ENCODE measurements at places on chromosomes 7 and 10.

- H3K27ac ChIP-seq = no peak overlapping the region
- H3K4me3 ChIP-seq = peak overlapping the region; percentile 72
- no peaks in the 10 kb centered on the region for H3K36me3 ChIP-seq
- DNase-seq = peak; percentile 55
- peaks cover 3% of the 10 kb centered on the region for H3K4me1 ChIP-seq
These were observed 395 bp downstream of the ZNF487 start for GRCh38 chr10:43437141-43437870.

- H3K4me1 ChIP-seq = peaks cover 2% of the 10 kb centered on the region
- no peaks in the 10 kb centered on the region for H3K27me3 ChIP-seq
- no peak overlapping the region for H3K4me3 ChIP-seq
- peak; percentile 48 for DNase-seq
- no peaks in the 10 kb centered on the region for H3K36me3 ChIP-seq
These were observed 54.7 kb upstream of the AFAP1L2 start for GRCh38 chr10:114458955-114459354.

- peak overlapping the region; percentile 84 for H3K27ac ChIP-seq
- H3K4me3 ChIP-seq = peak overlapping the region; percentile 65
- DNase-seq = peak; percentile 2
- peaks cover 7% of the 10 kb centered on the region for H3K4me1 ChIP-seq
- H3K27me3 ChIP-seq = no peaks in the 10 kb centered on the region
- peaks cover 4% of the 10 kb centered on the region for H3K36me3 ChIP-seq
These were observed 881 bp upstream of the SSBP1 start for GRCh38 chr7:141737118-141737835.

GRCh38 chr10:68561865-68562649 is 1.9 kb downstream of the TET1 start:
- H3K4me1 ChIP-seq = peaks cover 15% of the 10 kb centered on the region
- H3K36me3 ChIP-seq = no peaks in the 10 kb centered on the region
- H3K4me3 ChIP-seq = peak overlapping the region; percentile 84

- no peak overlapping the region for H3K27ac ChIP-seq
- DNase-seq = no peak
- H3K4me3 ChIP-seq = no peak overlapping the region
- H3K4me1 ChIP-seq = peaks cover 2% of the 10 kb centered on the region
These were observed 158.9 kb downstream of the RTKN2 start for GRCh38 chr10:62109587-62110293.

DNA sequence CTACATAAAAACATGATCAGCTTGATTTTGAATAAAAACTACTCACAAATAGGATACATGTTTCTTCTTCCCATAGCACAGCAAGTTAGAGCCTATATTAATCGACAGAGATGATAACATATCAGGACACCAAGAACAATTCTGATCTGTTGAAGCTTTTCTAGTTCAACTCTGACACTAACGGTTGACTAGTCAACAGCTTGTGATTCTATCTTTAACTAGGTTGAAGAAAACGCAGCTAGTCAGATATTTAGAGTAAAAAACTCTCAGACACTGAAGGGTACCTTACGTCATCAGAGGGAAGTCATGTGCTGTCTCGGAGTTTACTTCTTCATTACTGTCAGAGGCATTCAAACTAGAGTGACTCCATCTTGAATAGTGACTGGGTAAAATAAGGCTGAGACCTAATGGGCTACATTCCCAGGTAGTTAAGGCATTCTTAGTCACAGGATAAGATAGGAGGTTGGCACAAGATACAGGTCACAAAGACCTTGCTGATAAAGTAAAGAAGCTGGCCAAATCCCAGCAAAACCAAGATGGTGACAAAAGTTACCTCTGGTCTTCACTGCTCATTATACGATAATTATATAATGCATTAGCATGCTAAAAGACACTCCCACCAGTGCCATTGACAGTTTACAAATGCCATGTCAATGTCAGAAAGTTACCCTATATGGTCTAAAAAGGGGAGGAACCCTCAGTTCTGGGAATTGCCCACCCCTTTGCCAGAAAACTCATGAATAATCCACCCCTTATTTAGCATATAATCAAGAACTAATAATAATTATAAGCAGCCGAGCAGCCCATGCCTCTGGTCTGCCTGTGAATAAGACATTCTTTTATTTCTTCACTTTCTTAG is 21.3 kb downstream of the CCDC71L start:
- no peak overlapping the region for H3K27ac ChIP-seq
- no peaks in the 10 kb centered on the region for H3K4me1 ChIP-seq
- no peaks in the 10 kb centered on the region for H3K27me3 ChIP-seq
- H3K4me3 ChIP-seq = no peak overlapping the region
- no peaks in the 10 kb centered on the region for H3K36me3 ChIP-seq

DNA sequence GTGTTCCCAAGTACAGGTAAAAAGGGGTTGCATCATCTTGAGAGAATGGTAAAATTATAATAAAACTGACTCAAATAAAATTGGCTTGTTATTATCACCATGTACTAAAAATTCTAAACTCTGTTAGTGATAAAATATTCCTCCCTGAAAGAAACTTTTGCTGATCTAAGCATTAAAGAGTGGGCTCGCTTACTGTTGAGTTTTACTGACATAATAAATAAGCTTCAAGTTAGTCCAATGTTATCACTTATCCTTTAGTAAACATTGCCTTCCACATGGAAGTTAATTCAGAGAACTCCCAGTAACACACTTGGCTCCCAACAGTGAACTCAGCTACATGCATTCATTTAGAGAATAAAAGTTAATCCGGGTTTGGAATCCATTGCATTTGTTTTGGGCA is 456.4 kb downstream of the PLXDC2 start:
- no peak overlapping the region for H3K27ac ChIP-seq
- H3K36me3 ChIP-seq = no peaks in the 10 kb centered on the region
- no peaks in the 10 kb centered on the region for H3K27me3 ChIP-seq
- H3K4me1 ChIP-seq = no peaks in the 10 kb centered on the region
- DNase-seq = no peak
- H3K4me3 ChIP-seq = no peak overlapping the region

GRCh38 chr10:58857251-58857805 is 319.1 kb upstream of the PHYHIPL start:
- no peaks in the 10 kb centered on the region for H3K36me3 ChIP-seq
- peak overlapping the region; percentile 80 for H3K27ac ChIP-seq
- H3K4me3 ChIP-seq = no peak overlapping the region
- DNase-seq = peak; percentile 12
- peaks cover 9% of the 10 kb centered on the region for H3K4me1 ChIP-seq

- no peaks in the 10 kb centered on the region for H3K27me3 ChIP-seq
- peaks cover 1% of the 10 kb centered on the region for H3K4me1 ChIP-seq
- peaks cover 35% of the 10 kb centered on the region for H3K36me3 ChIP-seq
These were observed 52.3 kb upstream of the DGKI start for GRCh38 chr7:137898839-137899721.

DNA sequence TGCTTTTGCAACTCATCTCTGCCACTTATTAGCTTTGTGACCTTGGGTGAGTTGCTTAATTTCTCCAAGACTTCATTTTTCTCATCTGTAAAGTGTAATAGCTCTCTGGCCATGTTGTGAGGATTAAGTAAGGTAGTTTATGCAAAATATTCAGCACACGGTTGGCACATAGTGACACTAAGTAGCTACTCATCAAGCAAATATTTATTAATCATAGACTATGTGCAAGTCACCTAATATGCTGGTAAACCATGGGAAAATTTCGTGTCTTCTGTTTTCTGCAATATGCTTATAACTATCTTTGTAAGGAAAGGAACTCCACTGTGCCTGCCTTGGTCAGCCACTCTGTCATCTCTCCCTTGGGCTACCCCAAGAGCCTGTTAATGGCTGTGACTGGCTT is 50.3 kb upstream of the EGR2 start:
- H3K27ac ChIP-seq = no peak overlapping the region
- no peak overlapping the region for H3K4me3 ChIP-seq
- H3K4me1 ChIP-seq = no peaks in the 10 kb centered on the region
- peaks cover 8% of the 10 kb centered on the region for H3K27me3 ChIP-seq
- no peak for DNase-seq

DNA sequence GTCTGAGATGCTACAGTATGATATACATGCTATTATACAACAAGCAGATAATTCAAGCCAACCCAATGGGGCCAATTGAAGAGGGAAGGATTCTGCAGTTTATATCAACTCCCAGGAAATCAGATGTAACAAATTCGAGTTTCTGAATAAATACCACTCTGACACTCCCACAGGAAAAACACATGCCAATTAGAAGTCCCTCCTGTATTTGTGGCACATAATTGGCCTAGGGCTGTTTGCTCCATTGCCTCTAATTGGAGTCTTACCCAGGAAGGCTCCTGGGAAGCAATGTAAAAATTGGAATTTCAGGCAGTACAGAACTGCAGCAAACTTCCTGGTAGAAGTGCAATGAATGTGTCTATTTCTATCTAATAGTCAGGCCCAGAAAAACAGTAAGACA is 4.7 kb downstream of the PPA1 start:
- H3K4me1 ChIP-seq = peaks cover 2% of the 10 kb centered on the region
- no peak overlapping the region for H3K4me3 ChIP-seq
- DNase-seq = no peak
- no peak overlapping the region for H3K27ac ChIP-seq
- no peaks in the 10 kb centered on the region for H3K27me3 ChIP-seq
- H3K36me3 ChIP-seq = peaks cover 4% of the 10 kb centered on the region

DNA sequence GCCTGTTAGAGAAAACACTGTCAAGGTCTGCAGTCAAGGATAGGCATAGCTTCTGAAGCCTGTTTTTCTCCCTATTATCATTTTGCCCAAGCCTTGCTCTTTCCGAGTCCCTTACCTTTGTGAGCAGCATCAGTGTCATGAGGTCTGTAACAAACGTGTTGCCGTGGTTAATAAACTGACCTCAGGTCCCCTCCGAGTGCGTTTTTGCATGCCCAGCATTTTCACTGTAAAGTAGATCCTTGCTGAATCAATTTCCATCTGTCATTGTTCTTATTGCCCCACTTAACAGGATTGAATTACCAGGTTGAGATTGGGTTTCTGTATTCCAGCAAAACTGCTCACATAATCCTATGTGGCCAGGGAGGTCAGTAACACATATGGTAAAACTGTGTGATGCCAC is 110.3 kb downstream of the ZNF248 start:
- no peak overlapping the region for H3K27ac ChIP-seq
- H3K36me3 ChIP-seq = no peaks in the 10 kb centered on the region
- H3K4me3 ChIP-seq = no peak overlapping the region
- DNase-seq = no peak
- no peaks in the 10 kb centered on the region for H3K27me3 ChIP-seq

DNA sequence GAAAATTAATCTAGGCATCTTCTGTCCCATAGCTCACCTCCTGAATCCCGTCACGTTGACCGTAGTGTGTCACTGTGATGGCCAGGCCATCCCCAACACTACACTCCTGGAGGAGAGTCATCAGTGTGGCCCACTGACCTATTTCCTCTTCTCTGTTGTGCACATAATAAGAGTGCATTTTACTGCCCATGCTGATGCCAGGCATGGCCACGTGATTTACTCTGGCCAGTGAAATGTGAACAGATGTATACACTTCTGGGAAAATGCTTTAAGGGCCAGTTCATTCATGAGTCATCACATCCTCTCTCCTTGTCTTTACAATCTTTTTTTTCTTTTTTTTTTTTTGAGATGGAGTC is 101.9 kb upstream of the PIP4K2A start:
- no peaks in the 10 kb centered on the region for H3K36me3 ChIP-seq
- H3K4me1 ChIP-seq = peaks cover 5% of the 10 kb centered on the region
- H3K27me3 ChIP-seq = no peaks in the 10 kb centered on the region

DNA sequence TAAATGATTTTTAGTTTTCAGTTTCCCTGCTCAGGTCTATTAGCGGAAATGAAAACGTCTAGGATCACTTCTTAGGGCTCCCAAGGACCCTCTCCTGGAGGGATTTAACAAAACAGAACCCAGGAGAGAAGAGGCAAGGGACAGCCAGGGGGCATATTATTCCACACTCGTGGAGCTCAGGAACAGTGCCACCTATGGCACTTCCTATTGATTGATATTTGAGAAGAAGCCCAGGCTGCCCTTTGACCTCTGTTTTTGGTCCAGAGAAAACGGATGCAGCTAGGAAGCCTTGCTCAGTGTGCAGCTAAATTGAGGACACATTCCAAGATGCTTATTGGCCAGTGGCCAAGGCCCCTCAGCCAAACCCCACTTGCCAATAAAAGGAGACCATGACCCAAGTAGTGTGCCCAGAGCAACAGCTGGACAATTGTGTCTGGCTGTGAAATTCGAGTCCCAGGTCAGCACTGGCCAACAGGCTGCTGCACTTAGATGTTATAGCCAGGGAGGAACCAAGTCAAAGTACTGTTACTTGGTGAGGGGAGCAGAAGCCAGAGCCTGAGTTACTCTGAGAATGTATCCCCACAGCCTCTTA is 24.0 kb upstream of the GPNMB start:
- no peak overlapping the region for H3K4me3 ChIP-seq
- no peak for DNase-seq

- no peaks in the 10 kb centered on the region for H3K27me3 ChIP-seq
- no peak overlapping the region for H3K27ac ChIP-seq
- no peaks in the 10 kb centered on the region for H3K4me1 ChIP-seq
- H3K36me3 ChIP-seq = peaks cover 13% of the 10 kb centered on the region
- no peak for DNase-seq
These were observed 107.4 kb downstream of the ATXN7L1 start for GRCh38 chr7:105768898-105769507.

- H3K27ac ChIP-seq = no peak overlapping the region
- DNase-seq = no peak
- no peaks in the 10 kb centered on the region for H3K27me3 ChIP-seq
- H3K4me3 ChIP-seq = no peak overlapping the region
- no peaks in the 10 kb centered on the region for H3K4me1 ChIP-seq
- H3K36me3 ChIP-seq = peaks cover 3% of the 10 kb centered on the region
These were observed 8.4 kb downstream of the PLCE1 start for GRCh38 chr10:94002156-94002555.

- DNase-seq = no peak
- no peak overlapping the region for H3K4me3 ChIP-seq
- H3K27ac ChIP-seq = no peak overlapping the region
- no peaks in the 10 kb centered on the region for H3K27me3 ChIP-seq
These were observed 59.3 kb downstream of the CTBP2 start for GRCh38 chr10:125101049-125101448.

- H3K4me1 ChIP-seq = no peaks in the 10 kb centered on the region
- H3K27me3 ChIP-seq = peaks cover 3% of the 10 kb centered on the region
- H3K4me3 ChIP-seq = no peak overlapping the region
- H3K36me3 ChIP-seq = no peaks in the 10 kb centered on the region
- no peak overlapping the region for H3K27ac ChIP-seq
These were observed 429.6 kb downstream of the ADRA2A start for GRCh38 chr10:111506266-111507034.

GRCh38 chr7:20331910-20332813 is 1.5 kb downstream of the ITGB8 start:
- no peak for DNase-seq
- H3K27me3 ChIP-seq = no peaks in the 10 kb centered on the region
- H3K36me3 ChIP-seq = no peaks in the 10 kb centered on the region
- peak overlapping the region; percentile 94 for H3K4me3 ChIP-seq
- peak overlapping the region; percentile 39 for H3K27ac ChIP-seq
- peaks cover 2% of the 10 kb centered on the region for H3K4me1 ChIP-seq

GRCh38 chr7:145050415-145050814 is 214.6 kb upstream of the TPK1 start:
- H3K27ac ChIP-seq = no peak overlapping the region
- no peaks in the 10 kb centered on the region for H3K36me3 ChIP-seq
- H3K4me1 ChIP-seq = no peaks in the 10 kb centered on the region
- no peaks in the 10 kb centered on the region for H3K27me3 ChIP-seq
- DNase-seq = no peak

GRCh38 chr7:143256325-143256724 is 6.9 kb upstream of the GSTK1 start:
- H3K27ac ChIP-seq = no peak overlapping the region
- no peaks in the 10 kb centered on the region for H3K36me3 ChIP-seq
- DNase-seq = no peak
- H3K4me1 ChIP-seq = no peaks in the 10 kb centered on the region
- no peak overlapping the region for H3K4me3 ChIP-seq
